Tracheal epithelial cell (primary cell): ENCODE measurements at places on chromosomes 4 and X. TPM values are rescaled to one million over a fixed set of nuclear protein-coding genes. Genes with fewer than 3 reads are reported as not detected.

The TRIML2 gene
- total RNA-seq = 0.72 TPM in 1 of 2 replicates, not detected in the other

The PRR32 gene
- total RNA-seq = not detected in 2 replicates

The MAB21L2 gene
- not detected in 2 replicates for total RNA-seq

The SPANXC gene
- not detected in 2 replicates for total RNA-seq

The F8A3 gene
- total RNA-seq = 5.3 TPM in 1 of 2 replicates, not detected in the other

The RBM47 gene
- total RNA-seq = 66.3 and 70.5 TPM in 2 replicates

The ADH1B gene
- total RNA-seq = not detected in 2 replicates
